ENCODE measurements at places on chromosomes 4 and X.
A peak's percentile ranks its signal among the peaks of the same experiment; 100 is the strongest.

- DNase-seq = no peak
Observed at GRCh38 chr4:173782660-173783059, 252.6 kb upstream of the HAND2 start.

DNA sequence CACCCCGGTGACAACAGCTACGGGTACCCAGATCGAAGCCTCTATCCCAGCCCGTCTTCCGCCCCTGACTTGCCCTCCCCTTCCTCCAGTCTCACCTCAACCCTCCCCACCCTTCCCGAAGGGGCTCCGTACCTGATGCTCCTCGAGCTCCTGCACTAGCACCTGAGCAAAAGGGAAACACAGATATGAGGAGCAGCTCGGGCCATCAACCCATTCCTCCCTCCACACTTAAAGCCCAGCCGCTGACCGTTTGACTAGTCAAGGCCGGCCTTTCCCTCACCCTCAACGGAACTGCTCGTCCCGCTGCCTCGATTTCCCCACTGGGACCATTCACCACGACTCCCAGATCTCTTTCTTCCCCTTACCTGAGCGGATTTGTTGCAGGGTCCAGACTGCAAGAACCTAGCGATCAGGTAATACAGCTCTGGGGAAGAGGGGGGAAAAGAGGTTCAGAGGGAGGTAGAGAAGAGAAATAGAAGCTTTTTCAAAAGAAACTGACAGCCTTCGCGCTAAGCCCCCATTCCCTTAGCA lies 731 bp downstream of the BRWD3 start:
- peak; percentile 62 for DNase-seq

DNA sequence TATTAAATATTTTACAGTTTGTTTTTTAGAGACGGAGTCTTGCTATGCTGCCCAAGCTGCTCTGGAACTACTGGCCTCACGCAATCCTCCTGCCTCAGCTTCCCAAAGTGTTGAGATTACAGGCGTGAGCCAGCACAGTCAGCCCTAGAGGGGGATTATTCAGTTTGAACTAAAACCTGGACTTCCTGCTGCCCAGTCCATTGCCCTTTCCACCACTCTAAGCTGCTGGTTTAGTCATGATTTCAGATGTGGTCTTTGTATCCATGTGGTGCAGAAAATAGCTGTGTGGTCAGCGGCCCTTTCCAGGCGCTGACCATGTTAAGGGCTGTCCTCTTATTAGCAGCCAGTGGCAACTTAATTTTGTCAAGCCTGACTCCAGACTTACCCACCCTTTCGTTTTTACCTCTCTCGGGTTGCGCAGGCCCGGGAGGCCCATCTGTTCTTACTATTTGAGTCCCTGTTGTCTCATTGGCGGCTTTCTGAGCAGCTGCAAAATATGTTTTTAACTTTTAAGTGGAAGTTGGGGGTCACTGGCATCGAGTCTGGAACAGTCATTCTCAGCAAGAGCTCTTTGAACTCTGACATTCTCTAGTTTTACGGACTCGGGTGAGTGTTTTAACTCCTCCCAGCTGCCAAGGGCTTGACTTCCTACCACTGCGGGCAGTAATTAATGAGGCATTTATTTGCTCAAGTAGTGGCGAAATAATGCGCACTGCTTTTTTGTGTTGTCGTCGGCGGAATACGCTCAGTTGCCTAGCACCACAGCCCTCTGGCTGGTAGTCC lies 773 bp upstream of the VMA21 start:
- DNase-seq = no peak

GRCh38 chr4:2416564-2417225 lies 1.8 kb downstream of the ZFYVE28 start:
- no peak for DNase-seq

DNA sequence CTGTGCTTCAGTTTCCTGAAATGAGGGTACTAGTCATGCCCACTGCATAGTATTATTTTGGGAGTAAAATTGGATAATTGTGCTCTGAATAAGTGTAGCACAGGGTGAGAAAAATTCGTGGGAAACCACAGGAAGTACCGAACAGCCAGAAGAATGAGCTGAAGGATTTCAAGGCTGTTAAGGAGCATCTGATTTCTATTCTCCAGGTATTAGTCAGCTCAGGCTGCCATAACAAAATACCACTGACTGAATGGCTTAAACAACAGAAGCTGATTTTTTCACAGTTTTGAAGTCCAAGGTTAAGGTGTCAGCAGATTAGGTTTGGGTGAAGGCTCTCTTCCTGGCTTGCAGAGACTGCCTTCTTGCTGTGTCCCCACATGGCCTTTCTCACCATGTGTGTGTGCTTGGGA lies 41.9 kb downstream of the WWC2 start:
- DNase-seq = no peak

DNA sequence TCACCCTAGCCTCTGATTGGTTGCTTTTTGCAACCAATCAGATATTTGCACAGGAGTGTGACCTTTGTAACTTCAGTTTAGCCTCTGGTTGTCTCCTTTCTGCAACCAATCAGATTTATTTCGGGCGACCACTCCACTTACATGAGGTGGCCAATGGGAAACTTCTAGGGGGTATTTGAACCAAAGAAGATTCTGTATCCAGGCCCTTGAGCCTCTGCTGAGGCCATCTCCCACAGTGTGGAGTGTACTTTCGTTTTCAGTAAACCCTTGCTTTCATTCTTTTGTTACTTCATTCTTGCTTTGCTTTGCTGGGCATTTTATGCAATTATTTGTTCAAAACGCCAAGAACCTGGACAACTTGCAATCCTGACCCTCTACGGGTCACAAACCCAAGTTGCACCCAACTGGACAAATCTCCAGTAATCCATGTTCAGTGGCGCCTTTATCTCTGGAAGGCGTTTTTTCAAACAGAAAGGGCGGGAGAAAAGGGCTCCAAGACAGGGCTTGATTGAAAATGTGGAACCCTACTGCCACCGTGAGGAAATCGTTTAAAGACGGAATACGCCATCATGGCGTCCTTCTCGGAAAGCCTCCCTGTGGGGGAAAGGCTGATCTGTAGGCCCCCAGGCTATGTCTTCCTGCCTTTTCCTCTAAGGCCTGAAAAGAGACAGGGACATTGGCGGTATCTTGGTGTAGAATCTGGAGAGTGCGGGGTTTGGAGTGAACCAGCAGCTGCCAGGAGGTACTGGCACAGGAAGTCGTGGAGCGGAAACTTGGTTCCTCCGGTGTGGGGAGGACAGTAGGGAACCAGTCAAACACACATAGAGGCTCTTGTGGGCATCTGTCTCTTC lies 184.6 kb downstream of the OR13H1 start:
- DNase-seq = peak; percentile 93

DNA sequence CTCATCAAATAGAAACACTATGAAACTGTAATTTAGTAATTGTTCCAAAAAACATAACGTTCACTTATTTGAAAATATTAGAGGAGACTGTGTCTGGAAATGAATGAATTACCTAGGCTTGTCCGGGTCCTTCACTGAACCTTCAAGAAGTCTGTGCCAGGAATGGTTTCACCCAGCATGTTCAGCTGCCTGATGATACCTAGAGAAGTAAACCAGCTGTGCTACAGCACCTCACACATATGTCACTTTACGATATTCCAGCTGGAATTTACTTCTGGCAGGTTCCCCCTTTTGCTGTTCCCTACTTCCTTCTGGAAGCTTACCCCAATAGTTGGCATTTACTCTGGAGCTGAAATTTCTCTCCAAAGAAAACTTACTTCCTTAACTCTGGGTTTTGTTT lies 906.5 kb downstream of the FAT4 start:
- DNase-seq = no peak

GRCh38 chrX:71546879-71547278 lies 14.0 kb downstream of the OGT start:
- DNase-seq = no peak

DNA sequence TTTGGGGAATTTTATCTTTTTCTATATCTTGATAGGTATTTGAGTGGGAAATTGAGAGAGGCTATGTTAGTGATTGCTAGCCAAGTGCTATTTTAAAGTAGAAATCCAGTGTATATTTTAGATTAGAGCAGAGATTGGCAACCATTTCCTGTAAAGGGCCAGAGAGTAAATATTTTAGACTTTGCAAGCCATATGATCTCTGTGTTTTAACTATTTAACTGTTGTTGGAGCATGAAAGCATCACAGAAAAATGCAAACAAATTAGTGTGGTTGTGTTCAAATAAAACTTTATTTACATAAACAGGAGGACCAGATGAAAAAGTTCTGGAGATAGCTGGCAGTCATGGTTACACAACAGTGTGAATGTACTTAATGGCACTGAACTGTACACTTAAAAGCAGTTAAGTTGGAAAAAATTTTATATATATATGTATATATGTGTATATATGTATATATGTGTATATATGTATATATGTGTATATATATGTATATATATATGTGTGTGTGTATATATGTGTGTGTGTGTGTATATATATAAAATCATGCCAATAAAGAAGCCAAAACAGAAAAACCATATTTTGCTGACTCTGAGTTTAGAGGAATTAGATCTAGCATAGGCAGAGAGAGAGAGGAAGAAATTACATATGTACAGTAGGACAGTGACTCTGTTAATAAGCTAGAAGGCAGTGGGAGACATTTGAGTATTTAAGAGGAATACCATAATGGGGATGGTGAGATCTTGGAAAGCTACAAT lies 83.4 kb downstream of the TMEM164 start:
- no peak for DNase-seq

GRCh38 chr4:119715490-119716445 lies 87.2 kb upstream of the PDE5A start:
- no peak for DNase-seq

Measured in NCI-H1417 (cell line).